ENCODE measurements at places on chromosomes 1 and 21.

DNA sequence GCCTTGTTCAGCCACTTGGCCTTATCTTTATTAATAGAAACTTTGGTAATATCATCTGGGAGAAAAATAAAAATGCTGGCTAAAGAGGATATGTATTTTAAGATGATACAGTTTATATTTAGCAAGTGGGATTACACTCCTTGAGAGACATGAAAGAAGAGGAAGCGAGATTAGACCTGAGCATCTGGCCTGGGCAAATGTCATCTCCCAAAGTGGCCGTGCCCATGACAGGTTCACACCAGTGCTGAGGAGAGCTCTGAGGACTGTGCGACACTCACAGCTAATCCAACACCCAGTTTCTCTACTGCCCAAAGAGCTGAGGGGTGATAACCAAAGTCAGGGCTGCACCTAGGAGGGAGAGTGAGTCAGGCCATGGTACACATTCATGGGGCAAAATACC is 121.7 kb upstream of the DUSP10 start:
- no peak for DNase-seq
- H3K4me1 ChIP-seq: no peaks in the 10 kb centered on the region
- H3K36me3 ChIP-seq: no peaks in the 10 kb centered on the region

DNA sequence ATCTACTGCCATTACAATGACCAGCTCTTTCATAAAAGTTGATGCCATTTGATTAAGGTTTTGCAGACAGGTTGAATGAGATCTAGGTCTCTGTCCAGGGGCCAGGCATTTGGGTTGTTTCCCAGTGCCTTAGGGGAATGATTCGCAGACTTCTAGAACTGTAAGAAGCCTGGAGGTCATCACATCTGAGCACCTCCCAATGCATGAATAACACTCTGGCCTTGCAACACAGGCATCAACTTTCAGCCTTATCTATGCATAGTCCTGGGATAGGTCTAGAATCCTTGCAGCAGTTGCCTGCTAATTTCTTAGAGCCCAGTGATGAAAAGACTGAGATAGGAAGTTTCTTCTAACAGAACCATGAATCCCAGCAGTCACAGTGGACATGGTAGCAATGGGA is 44.8 kb upstream of the KCND3 start:
- H3K4me1 ChIP-seq: no peaks in the 10 kb centered on the region
- no peak overlapping the region for H3K4me3 ChIP-seq
- H3K36me3 ChIP-seq: no peaks in the 10 kb centered on the region
- H3K27me3 ChIP-seq: no peaks in the 10 kb centered on the region

DNA sequence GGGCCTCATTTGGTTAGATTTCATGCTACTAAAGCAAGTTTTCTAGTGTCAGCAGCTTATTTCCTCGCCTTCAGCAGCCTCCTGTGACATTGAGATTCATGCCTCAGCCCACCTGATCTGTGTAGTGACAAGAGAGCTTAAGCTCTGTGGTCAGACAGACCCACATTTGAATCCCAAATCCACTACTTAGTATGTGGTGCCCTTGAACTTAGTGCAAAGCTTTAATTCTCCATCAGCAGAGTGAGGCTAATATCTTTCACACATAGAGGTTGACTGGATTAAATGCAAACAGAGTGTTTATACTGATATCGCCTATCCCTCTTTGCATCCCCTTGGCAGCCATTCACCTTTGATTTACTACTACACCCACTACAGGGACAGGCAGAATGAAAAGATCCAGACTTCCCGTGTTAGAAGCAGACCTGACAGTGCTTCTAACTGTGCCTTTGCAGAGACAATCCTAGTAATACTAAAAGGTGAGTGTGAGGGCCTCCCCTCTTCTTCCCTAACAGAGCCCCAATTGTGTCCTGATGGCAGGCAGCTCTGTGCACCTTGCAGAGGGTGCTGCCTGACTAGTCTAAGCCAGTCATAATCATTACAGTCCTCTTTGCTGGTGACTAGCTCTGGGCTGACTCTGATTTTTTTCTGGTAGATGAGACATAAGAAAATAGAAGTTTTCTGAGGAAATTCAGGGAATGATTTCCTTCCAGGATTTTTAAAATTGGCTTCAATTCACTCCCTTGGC is 264.0 kb downstream of the CTH start:
- peaks cover 7% of the 10 kb centered on the region for H3K4me1 ChIP-seq
- DNase-seq: no peak
- H3K27me3 ChIP-seq: peaks cover 10% of the 10 kb centered on the region
- no peak overlapping the region for H3K4me3 ChIP-seq

GRCh38 chr1:67923074-67923473 is 89.8 kb upstream of the GNG12 start:
- no peaks in the 10 kb centered on the region for H3K4me1 ChIP-seq
- H3K27ac ChIP-seq: no peak overlapping the region
- no peak for DNase-seq
- H3K4me3 ChIP-seq: no peak overlapping the region
- H3K27me3 ChIP-seq: no peaks in the 10 kb centered on the region

DNA sequence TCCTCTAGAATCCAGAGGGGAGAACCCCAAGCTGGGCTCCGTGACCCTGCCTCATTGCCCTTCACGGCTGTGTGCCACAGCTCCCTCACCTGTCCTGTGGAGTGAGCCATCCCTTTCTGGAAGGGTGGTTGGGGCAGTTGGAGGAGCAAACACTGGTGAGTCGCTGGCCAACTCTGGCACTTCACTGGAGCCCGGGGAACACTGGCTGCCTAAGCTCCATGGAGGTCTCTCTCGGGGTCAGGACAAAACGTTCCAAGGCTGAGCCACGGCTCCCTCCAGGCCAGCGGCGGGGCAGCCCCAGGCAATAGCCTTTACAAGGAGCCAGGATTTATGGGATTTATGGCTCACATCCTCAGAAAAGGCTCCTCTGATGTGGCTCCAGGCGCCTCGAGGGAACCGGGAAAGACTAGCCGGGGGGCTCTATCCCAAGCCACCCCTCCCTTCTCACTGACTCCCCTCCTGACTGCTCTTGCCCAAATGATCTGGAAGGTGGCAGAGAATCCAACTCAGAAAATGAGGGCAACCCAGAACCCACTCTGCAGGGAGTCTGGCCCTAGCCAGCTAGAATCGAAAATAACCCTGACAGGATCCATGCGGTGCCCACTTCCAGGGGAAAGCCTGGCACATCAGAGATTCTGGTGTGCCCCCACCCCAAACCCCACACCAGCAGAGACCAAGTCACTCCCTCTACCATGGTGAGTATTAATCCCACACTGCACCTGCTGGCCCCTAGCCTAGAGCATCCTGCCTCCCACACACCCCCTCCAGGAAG is 75.2 kb downstream of the GLIS1 start:
- no peak overlapping the region for H3K27ac ChIP-seq
- no peaks in the 10 kb centered on the region for H3K36me3 ChIP-seq
- DNase-seq: no peak
- H3K27me3 ChIP-seq: no peaks in the 10 kb centered on the region
- H3K4me1 ChIP-seq: no peaks in the 10 kb centered on the region
- H3K4me3 ChIP-seq: no peak overlapping the region

DNA sequence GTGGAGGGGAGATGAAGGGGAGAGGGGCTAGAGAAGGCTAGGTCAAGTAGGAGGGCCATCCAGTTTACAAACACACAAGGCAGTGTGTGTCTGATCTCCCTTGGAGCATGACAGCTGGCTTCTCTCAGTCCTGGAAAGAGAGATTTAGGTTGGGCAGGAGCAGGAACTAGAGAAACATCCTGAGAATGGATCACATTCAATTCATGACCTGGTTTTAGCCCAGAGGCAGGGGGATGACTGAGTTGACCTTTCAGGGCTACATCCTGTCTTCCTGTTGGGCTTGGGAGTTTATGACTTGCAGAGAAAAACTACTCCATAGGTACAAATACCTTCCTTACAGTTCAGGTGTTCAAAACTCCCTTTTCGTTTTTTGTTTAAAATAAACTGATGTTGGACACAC is 97.0 kb downstream of the IGSF21 start:
- H3K4me3 ChIP-seq: no peak overlapping the region
- H3K27me3 ChIP-seq: peaks cover 30% of the 10 kb centered on the region
- DNase-seq: no peak
- no peak overlapping the region for H3K27ac ChIP-seq
- H3K36me3 ChIP-seq: no peaks in the 10 kb centered on the region

DNA sequence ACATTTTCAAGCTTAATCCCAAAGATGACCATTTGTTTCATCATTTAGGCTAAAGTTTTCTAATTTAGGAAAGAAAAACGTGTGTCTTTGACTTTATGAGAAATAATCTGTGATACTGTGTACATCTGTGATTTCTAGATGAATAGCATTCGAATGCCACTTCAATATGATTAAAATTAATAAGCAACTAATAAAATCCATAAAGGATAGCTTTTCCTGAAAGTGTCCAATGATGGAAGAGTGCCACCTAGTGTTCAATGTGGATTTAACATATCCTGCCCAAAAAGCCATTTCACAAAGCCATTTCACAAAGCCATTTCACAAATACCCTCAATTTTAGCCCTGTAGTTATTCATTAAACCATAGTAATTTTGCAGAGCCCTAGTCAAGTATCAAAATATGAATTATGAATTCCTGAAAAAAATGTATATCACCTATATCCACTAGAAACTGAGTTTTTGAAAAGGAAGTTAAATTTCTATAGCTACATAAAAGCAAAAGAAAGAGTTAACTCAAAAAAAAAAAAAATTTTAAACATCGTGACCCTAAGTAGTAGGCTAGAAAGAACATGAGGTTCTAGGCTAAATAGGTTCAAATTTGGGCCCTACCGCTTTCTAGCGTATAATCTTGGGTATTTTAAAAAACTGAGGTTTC is 19.1 kb downstream of the NME7 start:
- H3K36me3 ChIP-seq: peaks cover 1% of the 10 kb centered on the region
- H3K4me3 ChIP-seq: no peak overlapping the region
- peak; percentile 14 for DNase-seq
- no peaks in the 10 kb centered on the region for H3K27me3 ChIP-seq
- peaks cover 15% of the 10 kb centered on the region for H3K4me1 ChIP-seq
- no peak overlapping the region for H3K27ac ChIP-seq

GRCh38 chr1:91777630-91778300 is 108.2 kb downstream of the TGFBR3 start:
- H3K27me3 ChIP-seq: no peaks in the 10 kb centered on the region
- no peak overlapping the region for H3K4me3 ChIP-seq
- H3K27ac ChIP-seq: peak overlapping the region; percentile 31

Data from activated T-cell treated with anti-CD3 and anti-CD28 coated beads, Interleukin-2, amount 50 U/mL, for 72 hours (primary cell).